Fibroblast of skin of left biceps (primary cell): ENCODE measurements at places on chromosomes 12 and 14.
A peak's percentile ranks its signal among the peaks of the same experiment; 100 is the strongest.

- no peak for DNase-seq
Measured at GRCh38 chr14:68507544-68508081, 285.3 kb downstream of the ZFP36L1 start.

- DNase-seq: no peak
Measured at GRCh38 chr12:4975574-4975973, 65.9 kb downstream of the KCNA1 start.

DNA sequence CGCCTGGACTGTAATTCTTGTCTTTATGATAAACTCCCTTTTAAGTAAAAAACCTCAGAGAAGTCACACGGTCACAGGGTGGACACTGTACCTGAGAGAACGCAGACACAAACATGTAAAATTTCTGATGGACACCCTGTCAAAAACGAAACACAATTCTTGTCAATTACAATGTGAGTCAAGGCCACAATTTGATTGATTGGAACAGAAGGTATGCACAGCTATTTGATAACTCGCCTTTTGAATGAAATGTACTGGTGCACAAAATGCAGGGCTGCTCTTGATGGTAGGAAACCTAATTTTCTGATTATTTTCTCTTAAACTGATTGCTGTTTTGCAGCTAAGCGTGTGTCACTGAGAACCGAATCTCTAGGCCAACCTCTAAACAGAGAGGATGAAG lies 9.2 kb downstream of the DNAH10 start:
- DNase-seq: no peak

DNA sequence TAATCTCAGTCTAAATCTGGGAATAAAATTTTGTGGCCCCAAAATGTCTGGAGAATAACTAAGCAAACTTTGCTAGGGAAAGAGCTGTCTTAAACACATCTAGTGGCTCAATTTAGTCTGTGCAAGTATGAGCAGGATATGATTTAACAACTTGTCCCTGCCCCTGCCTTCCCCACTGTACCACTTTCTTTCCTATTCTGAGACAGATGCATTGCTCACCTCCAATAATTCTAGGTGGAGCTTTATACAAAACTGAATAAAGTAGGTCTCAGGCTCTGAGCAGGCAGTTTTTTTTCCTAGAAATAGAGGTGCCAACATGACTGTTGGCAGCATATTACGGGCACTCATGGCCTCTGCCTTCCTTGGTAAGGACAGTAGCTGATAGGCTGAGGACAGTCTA lies 412.1 kb downstream of the DAD1 start:
- no peak for DNase-seq

DNA sequence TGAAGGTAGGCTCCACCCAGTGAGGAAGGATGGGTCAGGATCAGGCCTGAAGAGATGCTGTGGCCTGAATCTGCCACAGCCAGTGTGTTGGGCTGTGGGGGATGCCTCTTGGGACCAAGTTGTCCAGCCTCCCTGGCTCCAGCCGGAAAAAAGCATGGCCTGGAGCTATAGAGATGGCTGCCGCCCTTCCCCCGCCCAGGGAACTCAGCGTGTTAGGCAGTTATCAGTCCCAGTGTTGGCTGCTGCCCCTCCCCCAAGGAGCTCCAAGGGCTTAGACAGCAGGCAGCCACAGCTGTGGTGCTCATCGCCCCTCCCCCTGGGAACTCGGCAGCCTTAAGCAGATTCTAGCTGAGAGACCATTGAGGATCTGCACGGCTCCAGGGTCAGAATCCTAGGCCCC lies 158.0 kb downstream of the CAPZA3 start:
- no peak for DNase-seq

DNA sequence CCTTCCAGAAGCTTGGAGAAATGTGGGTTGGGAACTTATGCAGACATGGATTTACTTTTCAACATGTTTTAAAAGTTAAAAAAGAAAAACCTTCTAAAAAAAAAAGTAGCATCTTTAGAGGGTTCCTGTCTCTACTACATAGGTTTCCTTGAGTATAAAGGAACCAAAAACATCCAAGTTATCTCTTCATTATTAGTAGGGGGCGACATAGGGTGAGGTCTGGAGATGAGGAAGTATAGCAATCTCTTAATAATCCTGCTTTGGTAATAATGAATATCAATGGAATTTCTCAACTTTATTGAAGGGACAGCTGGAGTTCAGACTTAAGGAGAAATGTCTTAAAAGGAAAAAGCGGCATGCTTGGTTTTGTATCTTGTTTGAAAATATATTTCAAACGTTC lies 6.5 kb upstream of the PLXNC1 start:
- DNase-seq: no peak

GRCh38 chr12:25295361-25295760 lies 44.6 kb upstream of the KRAS start:
- peak; percentile 33 for DNase-seq

- no peak for DNase-seq
Measured at GRCh38 chr12:93808169-93808899, 131.2 kb downstream of the CRADD start.

DNA sequence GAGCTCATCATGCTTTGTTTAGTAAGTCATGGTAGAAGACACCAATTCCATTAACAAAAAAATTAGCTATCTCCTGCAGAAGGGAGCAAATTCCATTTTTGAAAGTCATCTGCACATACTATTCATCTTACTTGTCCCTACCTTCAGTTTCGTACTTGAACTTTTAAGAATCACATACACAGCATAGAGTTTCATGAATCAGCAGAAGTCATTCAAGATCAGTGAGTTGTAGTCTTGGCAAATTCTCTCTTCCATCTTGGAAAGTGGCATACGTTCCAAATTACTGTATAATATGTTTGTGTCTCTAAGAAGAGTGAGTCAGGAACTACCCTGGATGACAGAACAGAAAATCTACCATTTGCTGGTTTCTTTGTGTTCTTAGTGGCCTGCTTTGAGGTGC lies 14.1 kb downstream of the VRK1 start:
- DNase-seq: peak; percentile 22

DNA sequence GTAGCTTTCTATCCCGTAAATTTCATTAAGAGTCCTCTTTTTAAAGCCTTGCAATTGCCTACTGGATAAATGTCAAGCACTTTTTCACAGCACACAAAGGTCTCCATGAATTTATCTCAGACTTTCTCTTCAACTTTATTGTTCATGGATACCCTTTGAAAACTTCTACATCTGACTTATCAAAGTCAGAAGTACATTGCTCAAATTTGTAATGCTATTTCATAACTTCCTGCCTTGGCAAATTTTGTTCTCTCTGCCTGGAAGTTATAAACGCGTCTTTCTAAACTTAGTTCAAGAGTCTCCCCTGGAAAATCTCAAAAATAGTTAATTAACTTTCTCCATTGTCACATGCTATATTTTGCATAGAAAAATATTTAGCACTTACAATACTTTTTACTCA lies 55.9 kb upstream of the RERGL start:
- no peak for DNase-seq

- no peak for DNase-seq
Measured at GRCh38 chr12:101305226-101305779, 25.4 kb downstream of the UTP20 start.

- no peak for DNase-seq
Measured at GRCh38 chr12:82593901-82594396, 92.8 kb upstream of the TMTC2 start.

- DNase-seq: no peak
Measured at GRCh38 chr12:111242184-111242583, 126.7 kb downstream of the PHETA1 start.

- DNase-seq: no peak
Measured at GRCh38 chr12:110813285-110813684, 33.5 kb upstream of the CCDC63 start.

DNA sequence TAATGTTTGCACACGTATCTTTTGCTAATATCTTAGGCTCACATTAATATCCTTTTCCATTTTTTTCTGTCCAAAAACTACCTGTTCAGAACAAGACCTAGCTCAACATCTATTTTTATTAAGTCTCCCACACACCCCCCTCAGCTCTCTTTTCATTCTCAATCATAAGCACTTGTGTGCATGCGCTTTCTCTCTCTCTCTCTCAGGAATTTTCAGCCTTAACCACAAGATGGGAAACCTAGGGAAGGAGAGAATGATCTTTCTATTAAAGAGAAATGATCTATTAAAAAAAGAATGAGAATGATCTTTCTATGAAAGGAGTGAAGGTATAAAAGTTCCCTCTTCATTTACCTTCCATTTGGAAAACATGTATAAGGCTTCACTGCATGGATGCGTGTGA lies 39.7 kb upstream of the AP4S1 start:
- DNase-seq: no peak

DNA sequence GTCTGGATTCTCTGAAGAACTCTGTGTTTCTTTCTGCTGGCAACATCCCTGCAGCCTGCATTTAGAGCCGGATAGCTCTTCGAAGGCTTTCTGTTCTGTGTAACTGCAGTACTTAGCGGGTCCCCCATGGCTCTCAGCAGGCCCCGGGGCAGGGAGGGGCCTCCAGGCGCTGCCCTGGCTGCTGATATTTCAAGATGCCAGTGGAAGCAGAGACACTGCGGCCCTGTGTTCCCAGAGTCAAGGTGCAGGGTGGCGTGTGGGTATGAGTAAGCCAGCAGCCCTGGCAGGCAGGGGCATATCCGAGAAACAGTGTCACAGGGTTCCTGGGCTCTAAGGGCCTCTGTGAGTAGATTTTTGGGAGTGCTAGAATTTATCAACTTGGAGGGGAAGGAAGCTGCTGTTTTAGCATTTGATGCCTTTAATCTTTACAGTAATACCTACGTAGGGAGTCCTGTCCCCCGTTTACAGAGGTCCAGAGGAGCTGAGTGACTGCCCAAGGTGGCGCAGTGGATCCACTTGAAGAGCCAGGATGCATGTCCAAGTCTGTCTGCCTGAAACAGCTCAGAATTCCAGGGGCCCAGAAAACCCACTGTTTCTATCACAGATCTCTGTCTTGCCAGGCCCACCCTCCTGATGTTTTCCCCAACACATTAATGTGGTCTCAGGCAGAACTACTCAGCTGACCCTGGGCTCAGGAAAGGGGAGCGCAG lies 16.2 kb downstream of the ESRRB start:
- DNase-seq: no peak

DNA sequence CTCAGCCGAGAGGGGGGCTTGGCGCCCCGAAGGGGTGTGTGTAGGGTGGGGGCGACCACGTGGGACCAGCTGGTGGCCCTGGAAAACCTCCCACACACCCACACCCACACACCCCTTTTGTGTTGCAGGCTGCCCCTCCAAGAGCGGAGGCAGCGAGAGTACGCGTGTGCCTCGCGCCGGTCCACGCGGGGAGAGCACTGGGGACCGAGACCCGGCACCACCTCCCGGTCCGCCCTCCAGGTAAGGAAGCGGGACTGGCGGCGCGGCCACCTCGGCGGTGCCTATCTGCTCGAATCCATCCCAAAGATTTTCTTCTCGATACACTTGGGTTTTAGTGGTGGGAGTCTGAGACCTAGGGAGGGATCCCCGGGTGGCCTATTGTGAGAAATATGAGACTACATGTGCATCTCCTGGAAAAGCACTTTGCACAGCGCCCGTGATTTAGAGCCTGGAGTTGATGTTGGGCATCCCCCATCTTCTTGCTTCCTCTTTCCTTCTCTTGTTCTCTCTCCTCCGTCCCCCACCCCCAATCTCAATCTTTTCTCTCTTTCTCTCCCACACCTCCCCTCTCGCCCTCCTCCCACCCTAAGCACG lies 393 bp downstream of the SYT1 start:
- DNase-seq: no peak

GRCh38 chr14:51822499-51822898 lies 37.9 kb upstream of the GNG2 start:
- no peak for DNase-seq

GRCh38 chr12:116390401-116391335 lies 113.2 kb upstream of the MED13L start:
- DNase-seq: no peak

DNA sequence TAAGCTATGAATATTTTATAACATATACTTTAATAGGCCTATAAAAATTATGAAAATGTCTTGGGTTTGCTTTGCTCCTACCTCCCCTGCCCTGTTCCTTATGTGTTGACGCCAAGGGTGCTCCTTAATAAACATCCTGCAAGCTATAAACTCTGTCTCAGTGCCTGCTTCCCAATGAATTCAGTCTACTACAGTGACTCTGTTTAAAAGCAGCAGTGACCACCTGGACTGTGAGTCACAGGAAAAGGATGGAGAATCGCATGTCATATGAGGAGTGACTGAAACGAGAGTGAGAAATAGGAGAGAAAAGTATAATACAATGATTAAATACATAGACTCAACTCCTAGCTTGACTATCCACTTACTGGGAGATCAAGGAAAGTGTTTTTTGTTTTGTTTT lies 41.1 kb upstream of the CFAP54 start:
- no peak for DNase-seq

- no peak for DNase-seq
Measured at GRCh38 chr14:95614349-95614748, 71.9 kb upstream of the TCL1B start.

GRCh38 chr12:129556082-129556481 lies 347.7 kb downstream of the TMEM132D start:
- DNase-seq: no peak

GRCh38 chr14:61003571-61003970 lies 22.5 kb downstream of the SLC38A6 start:
- DNase-seq: no peak

DNA sequence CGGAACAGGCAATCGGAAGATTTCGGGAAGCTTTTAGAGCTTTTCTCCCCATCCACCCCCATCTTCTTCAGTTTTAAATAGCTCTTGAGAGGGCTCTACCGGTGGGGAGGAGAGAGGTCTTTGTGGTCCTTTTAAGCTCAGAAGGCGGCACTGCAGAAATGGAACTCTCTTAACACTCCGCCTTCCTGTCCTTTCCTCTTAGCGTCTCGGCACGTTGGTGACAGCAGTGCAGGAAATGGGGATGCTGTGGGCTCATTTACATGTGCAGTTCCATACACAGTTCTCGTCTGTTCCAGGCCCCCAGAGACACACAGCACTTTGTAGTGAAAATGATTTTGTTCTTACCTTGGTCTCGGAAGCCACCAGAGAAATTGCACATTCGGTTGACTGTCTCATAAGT lies 50.4 kb upstream of the RIN3 start:
- DNase-seq: no peak
